Neural crest cell (in vitro differentiated cells): ENCODE measurements at places on chromosomes 16 and 17.

DNA sequence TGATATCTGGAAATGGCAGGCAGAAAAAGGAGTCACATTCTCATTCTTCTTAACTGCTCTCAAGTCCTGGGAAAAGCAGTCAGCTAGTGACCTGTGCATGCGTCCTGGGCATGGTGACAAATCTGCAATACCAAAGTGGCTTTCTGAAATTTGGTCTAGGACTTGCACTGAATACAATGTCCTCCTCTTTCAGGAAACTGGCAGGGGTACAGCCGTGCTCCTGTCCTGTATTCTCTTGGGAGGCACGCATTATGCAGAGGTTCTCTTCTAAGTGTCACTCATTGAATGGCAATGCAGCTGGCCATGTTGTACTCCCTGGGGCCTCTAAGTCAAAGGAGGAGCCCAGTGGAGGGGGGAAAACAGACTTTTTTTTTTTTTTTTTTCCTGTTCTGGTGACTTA lies 10.6 kb downstream of the PHF12 start:
- DNase-seq, result no peak

DNA sequence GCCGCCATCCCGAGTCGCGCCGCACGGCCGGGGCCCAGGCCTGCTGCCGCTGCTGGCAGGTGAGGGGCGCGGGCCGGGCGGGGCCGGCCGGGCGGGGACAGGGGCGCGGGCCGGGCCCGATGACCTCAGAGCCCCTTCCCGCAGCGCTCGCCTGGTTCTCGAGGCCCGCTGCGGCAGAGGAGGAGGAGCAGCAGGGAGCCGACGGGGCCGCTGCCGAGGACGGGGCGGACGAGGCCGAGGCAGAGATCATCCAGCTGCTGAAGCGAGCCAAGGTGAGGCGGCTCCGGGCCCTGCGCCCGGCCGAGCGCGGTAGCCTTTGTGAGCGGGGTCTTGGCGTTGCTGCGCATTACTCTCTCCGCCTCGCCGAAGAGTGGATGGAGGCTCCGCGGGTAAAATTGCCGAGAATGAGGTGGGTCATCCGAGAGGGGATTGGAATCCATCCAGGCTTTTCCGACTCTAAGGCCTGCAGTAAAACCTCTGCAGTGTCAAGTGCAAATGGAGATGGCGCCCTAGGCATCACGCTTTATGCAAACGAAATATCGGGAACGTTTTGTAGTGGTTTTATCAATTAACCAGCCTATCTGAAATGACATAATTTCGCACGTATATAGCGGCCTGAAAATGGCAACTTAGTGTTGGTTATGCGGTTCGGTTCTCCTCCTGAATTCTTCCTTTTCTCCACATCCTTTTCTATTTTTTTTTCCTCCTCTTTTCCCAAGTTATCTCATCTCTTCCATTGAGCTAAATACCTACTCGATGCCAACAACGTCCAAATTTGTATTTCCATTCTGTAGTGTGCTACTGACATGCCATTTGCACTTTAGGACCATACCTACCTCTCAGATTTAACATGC lies 577 bp downstream of the TTC19 start:
- DNase-seq, result no peak

DNA sequence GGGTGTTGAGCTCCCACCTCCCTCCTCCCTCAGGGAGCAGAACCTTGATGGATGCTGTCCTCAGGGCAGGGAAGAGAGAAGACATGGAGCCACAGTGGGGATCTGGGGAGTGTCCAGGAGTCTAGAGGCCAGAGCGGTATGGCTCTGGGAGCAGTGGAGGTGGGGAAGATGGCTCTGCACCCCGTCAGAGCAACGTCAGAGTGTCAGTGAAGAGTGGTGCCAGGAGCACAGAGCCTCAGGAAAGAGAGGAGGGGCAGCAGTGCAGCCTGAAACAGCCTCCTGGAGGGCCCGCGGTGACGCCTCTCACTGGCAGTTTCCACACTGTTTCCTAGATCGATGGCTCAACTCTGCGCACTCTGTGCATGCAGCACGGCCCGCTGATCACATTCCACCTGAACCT lies 23.2 kb upstream of the SLC5A11 start:
- DNase-seq, result no peak

DNA sequence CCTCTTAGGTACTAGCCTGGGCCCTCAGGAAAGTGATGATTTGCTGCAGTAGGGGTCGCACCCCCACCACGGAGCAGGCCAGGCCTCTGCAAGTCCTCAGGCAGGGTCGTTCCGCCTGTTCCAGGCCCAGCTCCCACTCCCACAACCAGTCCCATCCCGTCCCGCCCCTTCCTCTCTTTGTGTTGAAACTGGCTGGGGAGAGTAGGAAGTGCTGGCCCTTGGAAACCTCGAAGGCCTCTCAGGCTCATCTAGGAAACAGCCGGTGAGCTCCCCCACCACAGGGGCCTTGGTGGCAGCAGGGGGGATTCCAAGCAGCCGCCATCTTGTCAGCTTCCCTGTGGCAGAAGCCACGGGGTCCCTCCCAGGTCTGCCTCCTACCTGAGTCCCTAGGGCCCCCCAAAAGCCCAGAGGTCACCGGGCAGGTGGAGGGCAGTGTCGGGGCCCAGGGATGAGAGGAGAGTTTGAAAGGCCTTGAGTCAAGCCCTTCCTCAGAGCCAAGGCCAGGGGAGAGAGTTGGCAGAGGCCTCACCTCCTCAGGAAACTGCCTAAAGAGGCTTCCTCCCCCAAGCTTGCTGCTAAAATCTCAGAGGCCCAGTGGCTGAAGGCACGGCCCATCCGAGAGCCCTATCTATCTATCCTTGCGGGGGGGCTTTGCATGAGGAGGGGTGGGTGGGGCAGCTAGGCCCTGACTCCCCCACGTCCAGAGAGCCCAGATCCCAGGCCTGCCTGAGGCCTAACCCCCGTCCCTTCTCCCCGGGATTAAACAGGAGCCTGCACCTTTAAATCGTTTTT lies 22.2 kb downstream of the MMP15 start:
- DNase-seq, result no peak

DNA sequence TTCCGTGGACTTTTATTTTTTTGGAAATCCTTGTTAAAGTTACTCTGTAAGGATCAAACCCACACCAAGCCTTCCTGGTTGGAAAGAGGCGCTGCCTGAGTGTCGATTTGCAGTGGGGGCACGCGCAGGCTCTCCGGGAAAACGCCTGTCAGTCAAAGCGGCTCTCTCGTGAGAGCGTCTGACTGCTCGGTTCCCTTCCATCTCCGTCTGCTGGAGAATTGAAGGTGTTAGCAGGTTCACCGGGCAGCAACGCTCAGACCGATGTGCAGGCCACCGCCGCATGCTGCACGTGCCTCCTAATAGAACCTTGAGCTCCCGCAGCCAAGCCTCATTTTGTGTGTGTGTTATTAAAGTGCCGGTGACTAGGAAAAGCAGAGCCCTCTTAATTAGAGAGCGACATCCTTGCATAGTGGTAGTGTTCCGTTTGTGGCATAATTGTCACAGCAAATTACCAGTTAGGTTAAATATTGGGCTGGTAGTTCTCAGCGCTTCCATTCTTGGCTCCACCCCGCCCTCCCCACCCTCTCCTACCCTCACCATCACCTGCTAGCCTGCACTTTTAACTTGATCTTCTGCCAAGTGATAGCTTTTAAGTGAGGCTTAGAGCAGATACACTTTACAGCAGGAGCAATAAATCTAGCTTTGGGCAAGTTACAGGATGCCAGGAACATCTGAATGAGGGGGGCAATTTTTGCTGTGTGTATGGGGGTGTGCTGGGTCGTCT lies 75.5 kb downstream of the RPA1 start:
- DNase-seq, result no peak

GRCh38 chr16:4508806-4509205 lies 29.8 kb downstream of the CDIP1 start:
- DNase-seq, result no peak

- DNase-seq, result no peak
Observed at GRCh38 chr16:89015271-89015859, 38.4 kb upstream of the CBFA2T3 start.

- no peak for DNase-seq
Observed at GRCh38 chr17:43020030-43020621, 2.1 kb downstream of the VAT1 start.

DNA sequence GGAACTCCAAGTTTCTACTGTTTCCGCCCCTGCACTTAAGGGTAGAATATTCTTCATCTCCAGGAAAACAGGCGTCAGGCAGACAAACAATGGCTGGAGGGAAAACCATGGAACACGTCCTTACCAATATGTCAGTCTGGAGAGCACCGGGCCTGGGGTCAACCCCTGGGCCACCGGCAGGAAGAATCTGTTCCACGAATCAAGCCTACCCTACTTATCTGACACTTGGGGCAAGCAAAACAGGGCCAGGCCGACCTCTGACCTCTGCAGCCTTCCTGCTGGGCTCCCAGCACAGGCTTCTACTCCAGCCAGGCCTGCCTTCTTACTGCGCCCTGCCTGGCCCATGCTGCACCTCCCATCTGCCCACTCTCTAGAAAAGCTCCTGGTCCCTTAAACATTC lies 10.1 kb downstream of the VAC14 start:
- no peak for DNase-seq

DNA sequence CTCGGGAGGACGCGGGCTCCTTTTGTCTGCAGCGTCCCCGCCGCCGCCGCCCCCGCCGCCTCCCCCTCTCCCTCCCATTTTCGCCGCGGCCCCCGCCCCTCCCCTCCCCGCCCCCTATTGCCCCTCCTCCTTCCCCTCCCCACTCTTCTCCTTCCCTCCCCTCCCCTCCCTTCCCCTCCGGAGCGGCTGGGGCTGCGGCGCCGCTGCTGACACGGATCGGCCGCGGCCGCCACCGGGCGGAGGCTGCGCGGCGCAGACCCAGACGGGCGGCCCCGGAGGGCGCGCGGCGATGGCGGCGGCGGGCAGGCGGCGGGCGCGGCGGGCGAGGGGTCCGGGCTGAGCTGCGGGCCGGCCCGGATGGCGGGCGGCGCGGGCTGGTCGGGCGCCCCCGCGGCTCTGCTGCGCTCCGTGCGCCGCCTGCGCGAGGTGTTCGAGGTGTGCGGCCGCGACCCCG lies at the start of gene RAB11FIP4:
Gene RAB11FIP4 (plus strand): TSS at position 180 of the 454 bp plus-strand sequence. CDS start 178 bp downstream, at position 358.
- DNase-seq, result no peak

- no peak for DNase-seq
Observed at GRCh38 chr16:67963662-67964321, 4.6 kb downstream of the SLC12A4 start.

DNA sequence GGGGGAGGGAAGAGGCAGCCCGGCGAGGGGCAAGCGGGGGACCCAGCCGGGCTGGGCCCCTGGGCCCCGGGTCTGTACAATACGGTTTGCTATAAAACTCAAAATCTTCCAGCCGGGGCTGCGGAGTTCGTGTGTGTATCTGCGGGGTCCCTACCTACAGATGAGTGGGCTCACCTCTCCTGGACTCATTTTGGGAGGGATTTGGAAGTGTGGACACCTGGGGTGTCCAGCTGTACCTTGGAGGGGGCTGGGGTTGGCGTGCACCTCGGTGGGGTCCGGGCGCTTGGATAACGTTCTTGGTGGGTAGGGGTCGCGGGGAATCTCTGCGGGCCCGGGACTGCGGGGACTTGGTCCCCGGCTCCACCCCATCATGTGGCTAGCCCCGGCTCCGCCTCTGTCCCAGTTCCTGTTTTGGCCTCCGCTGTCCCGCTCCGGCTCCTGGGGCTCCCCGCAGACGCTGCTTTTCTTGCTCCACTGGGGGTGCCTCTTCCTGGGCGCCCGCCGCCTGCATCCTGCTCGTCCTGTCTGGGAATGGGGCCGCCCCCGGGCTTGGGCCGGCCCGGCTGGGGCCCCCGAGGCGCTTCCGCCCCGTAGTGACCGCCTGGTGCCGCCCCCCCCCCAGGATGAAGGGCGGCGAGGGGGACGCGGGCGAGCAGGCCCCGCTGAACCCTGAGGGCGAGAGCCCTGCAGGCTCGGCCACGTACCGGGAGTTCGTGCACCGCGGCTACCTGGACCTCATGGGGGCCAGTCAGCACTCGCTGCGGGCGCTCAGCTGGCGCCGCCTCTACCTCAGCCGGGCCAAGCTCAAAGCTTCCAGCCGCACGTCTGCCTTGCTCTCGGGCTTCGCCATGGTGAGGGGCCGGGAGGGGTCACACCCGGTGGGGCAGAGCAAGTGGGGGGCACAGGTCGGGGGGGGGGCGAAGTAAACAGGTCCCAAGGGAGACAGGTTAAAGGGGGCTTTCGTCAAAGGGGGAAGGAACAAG lies at the start of gene ORAI3:
Gene ORAI3 (plus strand): TSS at position 402 of the 983 bp plus-strand sequence. CDS start 222 bp downstream, at position 624.
- peak; percentile 60 for DNase-seq

- DNase-seq, result no peak
Observed at GRCh38 chr17:70775679-70776078, 606.3 kb downstream of the KCNJ2 start.

- DNase-seq, result no peak
Observed at GRCh38 chr16:56749672-56750491, 20.0 kb downstream of the NUP93 start.

DNA sequence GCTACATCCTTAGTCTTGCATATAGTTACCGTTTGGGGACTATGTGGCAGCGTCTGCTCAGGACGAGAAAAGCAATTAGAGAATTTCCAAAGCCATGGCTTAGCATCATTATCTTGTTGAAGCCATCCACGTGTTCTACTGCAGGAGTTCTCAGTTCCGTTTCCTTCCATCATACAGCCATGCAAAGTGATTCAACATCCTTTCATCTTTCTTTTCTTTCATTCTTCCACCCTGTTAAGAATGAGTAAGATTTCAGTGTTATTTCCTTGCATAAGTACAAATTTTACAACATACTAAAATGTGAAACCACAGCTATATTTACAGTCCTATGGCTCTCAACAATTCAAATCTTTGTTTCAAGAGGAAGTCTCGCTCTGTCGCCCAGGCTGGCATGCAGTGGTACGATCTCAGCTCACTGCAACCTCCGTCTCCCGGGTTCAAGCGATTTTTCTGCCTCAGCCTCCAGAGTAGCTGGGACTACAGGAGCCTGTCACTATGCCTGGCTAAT lies 3.8 kb downstream of the MARF1 start:
- no peak for DNase-seq

DNA sequence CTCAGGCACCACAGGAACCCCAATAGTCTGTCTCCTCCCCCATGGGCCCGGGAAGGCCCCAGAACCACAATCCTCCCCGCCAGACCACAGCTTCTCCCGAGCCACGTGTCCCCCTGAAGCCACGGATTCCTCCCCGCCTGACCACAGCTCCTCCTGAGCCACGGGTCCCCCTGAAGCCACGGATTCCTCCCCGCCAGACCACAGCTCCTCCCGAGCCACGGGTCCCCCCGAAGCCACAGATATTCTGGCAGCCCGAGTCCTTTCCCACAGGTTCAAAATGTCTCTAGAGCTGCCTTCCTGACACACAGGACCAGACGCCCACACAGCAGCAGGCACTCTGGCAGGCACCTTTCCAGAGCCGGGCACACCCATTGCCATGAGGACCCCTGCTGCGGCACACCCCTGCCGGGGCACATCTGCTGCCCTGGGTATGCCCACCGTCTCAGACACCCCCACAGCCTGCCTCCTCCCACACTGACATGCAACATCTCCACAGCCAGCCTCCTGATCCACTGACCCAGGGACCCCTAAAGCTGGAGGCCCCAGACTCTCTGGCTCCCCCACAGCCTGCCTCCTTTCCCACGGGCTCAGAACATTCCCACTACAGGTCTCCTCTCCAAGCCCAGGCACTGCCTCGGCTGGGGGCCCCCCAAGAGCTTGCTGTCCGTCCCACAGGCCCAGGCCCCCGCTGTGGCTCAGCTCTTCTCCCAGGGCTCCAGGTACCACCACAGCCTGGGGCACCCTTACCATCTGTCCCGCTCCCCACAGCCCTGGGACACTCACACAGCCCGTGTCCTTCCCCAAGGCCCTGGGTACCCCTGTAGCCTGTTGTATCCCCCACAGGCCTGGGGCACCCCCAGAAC lies 2.2 kb downstream of the KIAA0753 start:
- no peak for DNase-seq
